ENCODE measurements at places on chromosomes 2 and 18. TPM values are rescaled to one million over a fixed set of nuclear protein-coding genes. Genes with fewer than 3 reads are reported as not detected.
A peak's percentile ranks its signal among the peaks of the same experiment; 100 is the strongest.

The ANKRD62 gene
- not detected for total RNA-seq

- peak; percentile 58 for DNase-seq
These were observed 57.2 kb downstream of the MAP4K3 start for GRCh38 chr2:39379643-39380524.

DNA sequence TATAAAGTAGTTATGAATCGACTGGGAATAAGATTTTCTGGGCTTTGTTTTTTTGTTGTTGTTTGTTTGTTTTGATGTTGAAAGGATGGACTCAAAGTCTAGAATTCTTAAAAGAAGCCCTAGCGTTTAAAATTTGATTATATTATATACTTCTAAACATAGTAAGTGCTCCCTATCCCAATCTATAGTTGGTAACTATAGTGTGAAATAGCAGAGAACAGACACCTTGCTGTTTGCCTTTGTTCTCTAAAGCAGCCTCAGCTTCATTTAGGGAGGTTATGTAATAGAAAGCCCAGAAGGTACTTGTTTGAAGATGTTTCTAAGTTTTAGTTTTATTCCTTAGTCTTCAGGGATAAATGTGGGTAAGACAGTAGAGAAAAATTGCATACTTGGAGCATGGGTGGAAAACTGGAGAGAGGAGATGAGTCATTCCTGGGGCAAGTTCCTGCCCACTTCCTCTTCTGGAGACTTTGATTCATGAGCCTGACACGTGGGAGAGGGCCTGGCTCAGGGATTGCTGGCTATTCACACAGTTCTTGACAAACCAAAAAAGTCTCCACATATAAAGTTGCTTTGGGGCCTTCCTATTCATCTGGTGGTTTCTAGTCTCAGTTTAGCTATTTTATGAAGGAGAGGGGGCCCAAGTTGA is 131.9 kb downstream of the MYO1B start:
- DNase-seq: peak; percentile 97

DNA sequence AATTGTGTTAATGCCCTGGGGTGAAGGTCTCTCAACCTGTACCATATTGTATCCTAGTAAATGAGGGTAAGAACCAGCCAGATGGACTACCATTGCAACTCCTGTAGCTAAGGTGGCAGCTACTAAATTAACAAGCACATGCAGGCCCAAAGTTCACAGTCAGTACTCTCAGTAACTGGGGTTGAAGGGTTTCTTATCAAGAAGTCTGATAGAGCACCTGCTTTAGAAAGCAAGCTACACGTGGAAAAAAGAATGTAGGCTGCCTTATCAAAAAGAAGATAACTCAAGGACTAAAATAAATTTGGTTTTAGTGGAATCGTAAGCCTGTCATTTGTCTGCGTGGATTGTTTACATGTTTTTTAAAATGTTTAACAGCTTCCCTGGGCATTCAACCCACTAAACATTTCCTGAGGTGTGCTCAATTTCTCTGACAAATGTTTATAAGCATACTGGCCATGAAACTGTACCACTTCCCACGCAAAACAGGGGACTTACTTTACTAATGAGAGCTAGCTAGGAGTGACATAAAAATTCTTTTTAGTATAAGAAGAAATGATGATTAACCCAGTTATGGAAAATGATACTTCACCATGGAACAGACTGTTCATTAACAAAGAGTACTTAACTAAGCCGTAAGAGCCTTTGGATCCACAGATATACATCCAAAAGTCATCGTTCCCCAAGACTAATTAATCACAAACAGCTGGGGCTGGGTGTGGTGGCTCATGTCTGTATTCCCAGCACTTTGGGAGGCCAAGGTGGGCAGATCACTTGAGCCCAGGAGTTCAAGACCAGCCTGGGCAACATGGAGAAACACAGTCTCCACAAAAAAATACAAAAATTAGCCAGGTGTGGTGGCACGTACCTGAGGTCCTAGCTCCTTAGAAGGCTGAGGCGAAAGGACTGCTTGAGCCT is 36.5 kb downstream of the LPIN2 start:
- no peak for DNase-seq

The UBXN2A gene
- total RNA-seq: 19.6 TPM

GRCh38 chr2:133607679-133608078 is 39.4 kb upstream of the NCKAP5 start:
- DNase-seq: peak; percentile 51

DNA sequence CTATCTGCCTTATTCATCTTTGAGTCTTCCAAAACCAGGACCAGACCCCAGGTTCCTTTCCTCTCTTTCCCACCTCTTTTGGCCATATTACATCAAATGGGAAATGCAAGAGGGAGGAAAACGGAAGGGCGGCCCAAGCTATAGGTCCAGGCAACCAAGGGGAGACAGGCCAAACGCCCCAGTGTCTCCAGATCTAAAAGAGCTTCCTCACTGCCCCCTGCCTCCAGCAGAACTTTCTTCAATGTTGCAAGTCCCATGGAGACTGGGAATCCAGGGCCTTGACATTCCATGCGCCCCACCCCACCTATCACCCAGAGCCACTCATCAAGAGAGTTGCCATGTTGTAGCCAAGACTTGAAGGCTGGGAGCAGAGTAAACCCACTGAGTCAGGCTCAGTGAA is 15.4 kb downstream of the TNS1 start:
- DNase-seq: no peak

GRCh38 chr2:105489168-105489878 is 90.5 kb upstream of the FHL2 start:
- DNase-seq: no peak

GRCh38 chr2:179565807-179566206 is 295.6 kb downstream of the ZNF385B start:
- no peak for DNase-seq

DNA sequence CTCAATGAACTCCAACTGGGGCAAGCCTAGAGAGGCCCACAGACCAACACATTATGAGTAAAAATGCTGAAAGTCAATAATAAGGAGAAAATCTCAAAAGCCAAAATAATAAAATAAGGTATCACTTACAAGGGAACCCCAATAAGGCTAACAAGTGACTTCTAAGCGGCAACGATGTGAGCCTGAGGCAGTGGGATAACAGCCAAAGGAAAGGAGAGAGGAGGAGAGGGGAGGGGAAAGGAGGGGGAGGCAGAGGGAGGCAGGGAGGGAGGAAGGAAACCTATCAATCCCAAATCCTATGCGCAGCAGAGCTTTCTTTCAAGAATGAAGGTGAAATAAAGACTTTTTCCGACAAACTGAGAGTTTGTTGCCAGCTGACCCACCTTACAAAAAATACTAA is 6.0 kb upstream of the NFATC1 start:
- no peak for DNase-seq

DNA sequence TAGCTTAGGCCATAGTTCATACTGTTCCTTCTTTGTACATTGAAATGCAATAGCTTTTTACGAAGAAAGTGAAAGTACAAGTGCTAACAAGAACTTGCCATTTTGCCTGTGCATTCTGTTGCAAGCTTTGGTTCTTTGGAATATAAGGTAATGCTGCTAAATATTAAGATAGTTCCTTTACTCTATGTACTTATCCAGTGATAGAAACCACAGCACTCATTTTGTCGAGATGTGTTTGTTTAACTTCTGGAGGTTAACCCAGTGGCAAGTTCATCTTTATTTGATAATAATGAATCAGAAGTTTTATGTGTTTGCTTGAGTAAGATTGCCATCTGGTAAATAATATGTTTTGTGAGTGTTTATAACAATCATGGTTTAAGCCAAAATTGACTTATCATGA is 373.1 kb upstream of the FANCL start:
- no peak for DNase-seq

GRCh38 chr2:58769111-58769863 is 528.2 kb upstream of the FANCL start:
- no peak for DNase-seq

The STK17B gene
- total RNA-seq: 69.9 TPM

DNA sequence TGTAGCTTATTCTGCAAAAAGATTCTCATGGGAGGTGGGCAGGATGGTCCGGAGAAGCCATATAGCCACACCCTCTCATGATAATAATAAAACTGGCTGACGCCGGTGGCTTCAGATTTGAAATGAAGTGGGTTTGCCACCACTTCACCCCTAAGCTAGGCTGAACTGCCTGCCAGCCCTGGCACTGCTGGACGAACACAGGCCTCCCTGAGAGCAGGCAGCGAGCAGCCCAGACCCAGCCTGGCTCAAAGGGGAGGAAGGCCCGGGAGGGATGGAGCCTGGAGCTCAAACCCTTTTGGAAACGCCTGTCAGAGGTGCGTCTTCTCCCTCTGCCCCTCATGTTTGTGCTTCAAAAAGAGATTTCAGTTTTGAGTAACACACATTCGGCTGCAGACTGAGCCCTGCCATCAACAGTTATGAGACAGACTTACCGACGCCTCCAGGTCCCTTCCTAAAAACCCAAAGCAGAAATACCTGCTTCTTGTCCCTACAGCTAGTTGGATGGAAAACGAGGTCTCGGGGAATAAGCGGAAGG is 71.1 kb upstream of the HPCAL1 start:
- no peak for DNase-seq

GRCh38 chr2:42128721-42129486 is 40.2 kb upstream of the EML4 start:
- peak; percentile 90 for DNase-seq

GRCh38 chr2:64008434-64009009 is 10.7 kb downstream of the VPS54 start:
- DNase-seq: no peak

DNA sequence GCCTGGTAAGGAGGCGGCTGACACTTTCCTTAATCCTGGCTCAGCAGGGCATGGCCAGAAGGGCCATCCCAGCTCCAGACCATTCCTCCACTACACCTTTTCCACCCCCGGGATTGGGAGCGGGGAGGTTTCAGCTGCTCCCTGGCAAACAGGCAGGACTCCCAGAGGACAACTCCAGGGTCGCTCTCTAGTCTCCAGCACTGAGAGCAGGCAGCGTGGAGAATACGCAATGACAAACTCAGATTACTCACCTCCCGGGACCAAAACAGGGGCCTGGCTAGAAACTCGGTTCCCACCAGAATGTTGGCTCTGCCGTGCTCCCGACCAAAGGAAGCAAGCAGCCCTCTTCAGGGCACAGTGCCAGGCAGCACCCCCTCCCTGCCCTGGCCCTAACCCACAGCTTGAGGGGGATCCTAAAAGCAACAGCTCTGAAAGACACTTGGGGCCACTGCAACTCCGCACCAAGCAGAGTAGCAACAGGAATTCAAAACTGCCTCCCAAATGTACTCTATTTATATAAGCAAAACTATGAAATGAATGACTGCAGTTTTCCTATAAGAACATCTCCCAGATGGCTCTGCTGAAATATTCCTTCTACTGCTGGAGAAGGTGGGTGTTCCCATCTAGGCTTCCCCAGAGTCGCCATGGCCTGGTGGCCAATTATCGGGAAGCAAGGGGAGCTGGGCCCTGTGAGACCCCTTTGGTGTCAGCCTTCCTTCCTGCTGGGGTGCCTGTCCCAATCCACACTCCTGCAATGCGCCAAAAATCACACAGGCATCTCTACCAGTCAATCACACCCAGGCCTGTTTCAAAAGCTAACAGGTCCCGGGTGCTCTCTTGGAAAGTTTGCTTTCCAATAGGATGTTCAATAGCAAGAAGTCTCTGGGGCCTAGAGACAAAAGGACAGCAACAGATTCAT is 61.2 kb upstream of the POMC start:
- no peak for DNase-seq

- DNase-seq: no peak
These were observed 28.1 kb downstream of the NAT8 start for GRCh38 chr2:73614105-73614504.

- no peak for DNase-seq
These were observed 325.0 kb upstream of the PKDCC start for GRCh38 chr2:41722668-41723369.

- no peak for DNase-seq
These were observed 249.3 kb downstream of the HAUS1 start for GRCh38 chr18:46353460-46353859.

The CNDP2 gene
- total RNA-seq: 34.7 TPM

GRCh38 chr2:121721926-121722325 is 14.7 kb downstream of the NIFK start:
- no peak for DNase-seq

The RAD51AP2 gene
- not detected for total RNA-seq

DNA sequence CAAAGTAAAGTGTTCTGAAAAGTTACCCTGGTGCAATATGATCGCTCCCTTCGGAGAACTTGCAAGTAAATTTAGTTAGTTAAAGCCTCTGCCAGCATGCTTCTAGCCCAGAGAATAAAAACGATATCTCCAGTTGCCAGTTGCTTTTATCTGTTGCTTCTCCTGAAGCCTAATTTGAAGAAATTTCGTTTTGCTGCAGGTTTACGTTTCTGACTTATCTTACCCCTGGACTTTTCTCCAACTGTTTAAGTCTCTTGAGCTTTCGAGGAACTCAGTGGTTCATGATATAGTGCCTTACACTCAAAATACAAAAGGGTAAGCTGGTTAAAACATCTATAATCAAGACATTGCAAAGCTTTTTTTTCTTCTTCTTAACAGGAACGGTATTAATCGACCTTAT is 131.1 kb downstream of the FAM161A start:
- DNase-seq: no peak

- no peak for DNase-seq
These were observed 7.1 kb downstream of the CAPN13 start for GRCh38 chr2:30800159-30800558.

DNA sequence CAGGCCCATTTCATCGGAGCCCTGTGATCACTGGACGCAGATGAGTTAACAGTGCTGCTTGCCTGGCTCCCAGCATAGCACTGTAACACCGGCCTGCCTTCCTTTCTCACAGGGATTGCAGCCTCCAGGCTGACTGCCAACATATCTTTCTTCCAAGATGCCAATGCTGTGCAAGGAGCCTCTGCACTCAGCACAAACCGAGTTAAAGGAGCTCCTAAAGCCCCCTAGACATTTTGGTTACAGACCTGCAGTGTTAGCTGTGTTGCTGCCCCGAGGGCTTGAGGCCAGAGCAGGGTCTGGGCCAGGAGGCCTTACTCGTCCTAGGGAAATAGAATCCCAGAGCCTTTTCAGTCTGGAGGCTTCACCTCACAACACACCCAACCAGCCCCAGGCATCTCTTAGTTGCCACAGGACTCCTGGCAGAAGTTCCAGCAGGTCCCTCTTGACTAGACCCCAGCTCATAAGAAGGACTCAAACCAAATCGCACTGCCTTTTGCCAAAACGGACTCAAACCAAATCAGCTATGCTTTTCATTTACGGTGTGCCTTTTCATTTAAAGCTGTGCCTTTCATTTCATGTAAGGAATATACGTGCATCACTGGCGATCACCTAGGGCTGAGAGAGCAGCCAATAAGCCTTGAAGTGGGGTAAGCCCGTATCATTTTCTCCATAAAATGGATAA is 58.4 kb upstream of the EML4 start:
- DNase-seq: no peak

GRCh38 chr2:230552181-230552580 is 136.2 kb downstream of the SP100 start:
- peak; percentile 32 for DNase-seq

- DNase-seq: no peak
These were observed 29.5 kb downstream of the PKDCC start for GRCh38 chr2:42077343-42077742.

- DNase-seq: no peak
These were observed 102.4 kb upstream of the MGAT4A start for GRCh38 chr2:98833172-98833916.

GRCh38 chr2:121191191-121192170 is 93.5 kb downstream of the TFCP2L1 start:
- DNase-seq: no peak

GRCh38 chr2:18265614-18266586 is 294.6 kb downstream of the RDH14 start:
- DNase-seq: no peak

- DNase-seq: no peak
These were observed 148.3 kb downstream of the PLEKHA3 start for GRCh38 chr2:178628605-178629004.

The ALPI gene
- not detected for total RNA-seq
